ENCODE measurements at places on chromosomes 11 and 22.

DNA sequence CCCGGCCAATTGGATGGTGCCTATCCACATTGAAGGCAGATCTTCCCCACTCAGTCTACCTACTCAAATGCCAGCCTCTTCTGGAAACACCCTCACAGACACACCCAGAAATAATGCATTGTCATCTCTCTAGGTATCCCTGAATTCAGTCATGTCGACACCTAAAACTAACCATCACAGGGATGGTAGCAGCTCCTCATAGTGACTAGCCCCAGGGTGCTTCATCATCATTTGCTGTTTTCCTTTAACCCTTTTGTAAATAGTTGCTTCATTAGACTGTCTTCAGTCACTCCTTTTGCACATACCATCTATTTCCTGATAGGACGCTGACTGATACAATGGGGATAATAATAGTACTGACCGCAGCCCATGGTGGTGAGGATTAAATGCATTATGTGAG, 18.8 kb upstream of the AMOTL1 start:
- no peak for DNase-seq

DNA sequence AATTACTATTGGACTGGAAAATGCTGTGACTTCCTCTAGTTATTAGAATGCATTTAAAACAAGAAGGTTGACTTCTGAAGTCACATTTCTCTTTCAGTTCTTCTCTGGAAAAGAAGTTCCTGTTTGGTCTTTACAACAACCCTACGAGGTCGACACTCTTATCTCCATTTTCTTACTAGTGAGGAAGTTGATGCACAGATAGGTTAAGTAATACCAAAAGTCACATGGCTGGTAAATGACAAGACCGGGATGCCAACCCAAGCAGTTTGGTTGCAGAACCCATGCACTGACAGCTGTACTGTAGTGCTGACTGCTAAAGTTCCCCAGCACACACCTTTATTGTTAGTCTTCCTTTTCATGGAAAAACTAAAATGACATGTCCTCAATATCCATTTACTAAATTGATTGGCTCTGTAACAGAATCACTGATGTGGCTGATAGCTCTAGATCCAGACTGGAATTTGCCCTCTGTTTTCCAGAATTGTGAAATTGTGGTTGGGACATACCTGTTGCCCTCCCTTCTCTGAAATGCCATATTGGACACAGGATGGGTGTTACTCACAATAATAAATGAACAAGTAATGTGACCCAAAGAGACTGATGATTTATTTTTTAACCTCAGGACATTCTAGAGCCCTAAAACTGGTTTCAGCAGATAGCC, 9.4 kb upstream of the TECTA start:
- peak; percentile 83 for DNase-seq

- no peak for DNase-seq
Measured at GRCh38 chr11:6557761-6558674, 45.4 kb downstream of the RRP8 start.

- no peak for DNase-seq
Measured at GRCh38 chr11:15123849-15124248, 9.1 kb downstream of the INSC start.

GRCh38 chr22:48885919-48886305, 941.8 kb downstream of the BRD1 start:
- DNase-seq, result no peak

DNA sequence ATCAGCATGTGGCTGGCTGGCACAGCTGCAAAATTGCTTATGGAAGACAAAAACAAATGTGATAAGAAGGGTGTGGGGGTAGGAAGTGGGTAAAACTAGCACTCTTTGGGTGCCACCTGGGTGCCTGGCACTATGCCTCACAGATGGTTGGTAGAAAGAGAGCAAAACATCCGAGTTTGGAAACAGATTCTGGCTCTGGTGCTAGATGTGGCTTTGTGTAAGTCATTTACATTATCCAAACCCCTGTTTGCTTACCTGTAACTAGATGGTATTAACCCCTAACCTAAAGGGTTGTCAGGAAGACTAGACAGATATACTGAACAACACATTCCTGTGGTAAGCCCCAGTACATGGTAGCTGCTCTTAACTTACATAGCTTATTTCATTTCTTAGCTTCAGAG, 905.6 kb downstream of the DLG2 start:
- no peak for DNase-seq

DNA sequence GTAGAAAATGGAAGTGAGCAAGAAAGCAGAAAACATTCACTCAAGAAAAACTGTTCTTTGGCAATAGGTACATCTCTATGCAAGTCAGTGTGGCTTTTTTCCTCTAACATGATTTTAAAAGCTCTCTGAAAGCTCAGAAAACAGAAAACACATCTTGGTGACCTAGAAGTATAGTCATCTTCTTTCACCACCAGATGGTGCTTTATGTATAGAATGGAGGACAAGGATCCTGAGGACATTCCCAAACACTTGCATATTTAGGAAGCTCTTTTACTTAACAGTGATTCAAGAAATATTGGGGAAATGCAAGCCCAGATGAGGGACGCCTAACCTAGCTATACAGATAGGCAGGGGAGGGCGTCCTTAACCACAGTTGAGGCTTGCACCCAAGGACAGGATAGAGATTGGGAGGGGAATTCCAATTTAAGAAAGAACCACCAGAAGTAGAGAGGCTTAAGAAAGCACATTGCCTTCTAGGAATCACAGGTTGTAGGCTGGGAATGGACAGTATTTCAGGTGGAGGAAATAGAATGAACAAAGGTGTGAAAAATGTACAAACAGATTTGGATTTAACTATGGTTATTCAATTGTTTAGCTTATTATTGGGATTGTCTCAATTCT, 13.8 kb upstream of the CCDC81 start:
- no peak for DNase-seq

DNA sequence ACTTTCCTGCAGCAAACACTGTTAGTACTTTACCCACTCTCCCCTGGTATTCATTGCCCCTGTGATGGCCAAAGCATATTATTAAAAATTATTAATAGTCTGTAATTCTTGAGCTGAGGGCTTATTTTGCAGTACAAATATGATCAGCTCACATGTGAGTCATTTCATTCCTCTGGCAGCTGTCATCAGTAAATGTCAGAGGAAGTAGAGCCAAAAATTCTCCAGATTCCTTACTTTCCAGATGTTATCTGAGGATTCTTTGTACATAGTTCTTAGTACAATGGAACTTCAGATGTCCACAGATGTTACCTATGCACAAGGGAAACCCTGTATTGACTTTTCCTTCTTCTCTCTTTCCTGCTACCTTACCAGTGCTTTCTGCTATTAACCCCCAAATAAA, 12.5 kb downstream of the OR5B3 start:
- no peak for DNase-seq

GRCh38 chr11:62372871-62373270, 35.6 kb downstream of the ASRGL1 start:
- no peak for DNase-seq

DNA sequence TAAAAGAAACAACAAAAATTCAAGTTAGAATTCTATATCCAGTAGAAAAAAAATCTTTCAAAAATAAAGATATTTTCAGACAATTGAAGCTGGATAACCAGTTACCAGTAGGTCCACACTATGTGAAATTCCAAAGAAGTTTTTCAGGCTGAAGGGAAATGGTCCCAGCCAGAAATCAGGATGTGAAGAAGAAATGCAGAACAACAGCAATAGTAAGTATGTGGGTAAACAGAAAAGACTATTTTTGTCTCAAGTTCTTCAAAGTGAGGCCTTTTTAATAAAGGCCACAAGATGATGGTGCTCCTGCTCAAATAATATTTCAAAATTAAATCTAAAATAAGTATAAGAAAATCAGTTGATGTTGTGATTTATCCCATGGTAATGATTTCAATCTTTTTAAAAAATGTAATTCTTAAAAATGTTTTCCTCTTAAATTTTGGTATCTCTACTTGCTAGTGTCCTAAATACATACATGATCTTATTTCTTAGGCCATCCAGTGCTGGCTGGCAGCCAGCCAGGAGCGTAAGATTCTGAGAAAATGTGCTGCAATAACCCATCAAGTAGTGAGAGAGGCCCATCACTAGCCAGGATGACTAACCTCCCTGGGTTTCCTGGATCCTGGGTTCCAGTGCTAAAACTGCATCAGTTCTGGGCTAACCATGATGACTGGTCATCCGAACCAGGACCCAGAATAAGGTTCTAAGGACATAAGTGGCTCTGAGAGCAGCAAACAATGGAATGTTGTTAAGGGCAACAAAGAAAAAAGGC, 15.6 kb upstream of the UCP3 start:
- DNase-seq, result no peak

GRCh38 chr22:47624252-47625012, 862.0 kb downstream of the TBC1D22A start:
- DNase-seq, result no peak

- DNase-seq, result no peak
Measured at GRCh38 chr11:24734742-24735237, 237.9 kb downstream of the LUZP2 start.

DNA sequence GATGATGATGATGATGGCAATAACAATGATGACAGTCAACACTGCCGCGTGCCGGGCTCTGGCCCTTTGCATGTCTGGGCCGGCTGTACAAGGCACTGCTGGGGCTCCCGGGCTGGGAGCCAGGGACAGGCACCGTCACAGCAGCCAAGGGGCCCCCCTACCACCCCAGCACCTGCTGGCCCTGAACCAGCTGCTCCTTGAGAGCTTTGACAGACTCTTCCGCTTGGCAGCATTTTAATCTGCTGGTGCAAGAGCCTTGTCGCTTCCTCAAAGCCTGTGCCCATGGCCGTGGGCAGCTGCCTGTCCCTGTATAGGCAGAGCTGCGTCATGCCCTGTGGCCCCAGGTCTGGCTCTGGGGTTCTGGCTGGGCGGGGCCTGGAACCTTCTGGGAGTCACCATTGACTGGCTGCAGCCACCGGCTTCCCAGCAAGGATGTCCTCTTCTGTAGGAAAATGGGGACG, 12.9 kb upstream of the MUC6 start:
- peak; percentile 46 for DNase-seq

DNA sequence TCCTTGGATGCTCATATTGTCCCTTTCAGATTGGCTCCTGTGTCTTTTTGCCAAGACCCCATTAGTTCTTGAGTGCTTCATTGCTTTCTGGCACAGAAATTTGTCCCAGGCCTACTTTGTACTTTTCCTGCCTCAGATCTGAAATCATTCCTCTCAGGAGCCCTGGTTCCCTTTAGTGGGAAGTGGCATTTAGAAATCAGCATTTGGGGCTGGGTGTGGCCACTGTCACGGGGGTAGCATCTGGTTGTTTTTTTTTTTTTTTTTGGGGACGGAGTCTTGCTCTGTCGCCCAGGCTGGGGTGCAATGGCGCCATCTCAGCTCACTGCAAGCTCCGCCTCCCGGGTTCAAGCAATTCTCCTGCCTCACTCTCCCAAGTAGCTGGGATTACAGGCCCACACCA, 18.2 kb downstream of the PPFIA1 start:
- DNase-seq, result no peak

DNA sequence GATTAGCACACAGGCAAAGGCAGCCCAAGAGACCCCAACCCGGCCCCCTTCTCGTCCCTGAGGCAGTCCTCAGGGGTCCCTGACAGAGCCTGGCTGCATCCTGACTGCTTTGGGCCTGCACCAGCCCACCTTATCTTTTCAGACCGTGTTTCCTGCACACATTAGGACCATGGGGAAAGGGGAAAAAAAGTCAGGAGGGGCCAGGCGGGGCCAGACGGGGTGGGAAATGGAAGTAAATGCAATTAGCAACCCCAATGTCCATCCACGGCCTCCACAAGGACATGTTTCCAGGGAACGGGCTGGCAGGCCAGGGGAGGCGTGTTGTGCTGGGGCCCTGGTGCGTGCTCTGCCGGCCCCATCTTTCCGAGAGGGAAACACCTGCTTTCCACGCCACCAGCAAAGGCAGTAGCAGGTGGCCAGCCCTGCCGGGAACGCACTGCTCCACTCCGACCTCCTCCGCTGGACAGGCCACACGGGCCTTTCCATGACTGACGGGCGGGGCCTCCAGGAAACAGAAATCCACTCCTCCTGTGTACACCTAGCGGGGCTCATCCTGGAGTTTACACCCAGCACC, 7.4 kb downstream of the EHD1 start:
- no peak for DNase-seq

- DNase-seq, result peak; percentile 51
Measured at GRCh38 chr22:17867160-17867785, 93.0 kb upstream of the BID start.

DNA sequence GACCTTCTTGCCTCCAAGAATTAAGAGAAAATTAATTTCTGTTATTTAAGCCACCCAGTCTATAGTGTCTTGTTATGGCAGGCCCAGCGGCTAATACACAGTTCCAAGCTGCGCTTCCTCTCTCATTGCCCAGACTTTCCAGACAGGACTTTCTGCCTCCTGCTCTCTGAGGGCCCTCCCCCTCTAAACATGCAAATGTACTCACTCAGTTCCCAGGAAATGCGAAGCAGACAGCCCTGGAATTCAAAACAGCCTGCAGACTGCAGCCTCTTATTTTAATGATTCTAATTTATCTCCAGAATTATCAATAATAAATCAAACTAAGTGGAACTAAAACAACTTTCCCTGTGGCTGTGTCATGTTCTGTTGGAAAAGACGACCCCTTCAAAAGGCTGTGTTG, 115.5 kb upstream of the ISX start:
- no peak for DNase-seq

DNA sequence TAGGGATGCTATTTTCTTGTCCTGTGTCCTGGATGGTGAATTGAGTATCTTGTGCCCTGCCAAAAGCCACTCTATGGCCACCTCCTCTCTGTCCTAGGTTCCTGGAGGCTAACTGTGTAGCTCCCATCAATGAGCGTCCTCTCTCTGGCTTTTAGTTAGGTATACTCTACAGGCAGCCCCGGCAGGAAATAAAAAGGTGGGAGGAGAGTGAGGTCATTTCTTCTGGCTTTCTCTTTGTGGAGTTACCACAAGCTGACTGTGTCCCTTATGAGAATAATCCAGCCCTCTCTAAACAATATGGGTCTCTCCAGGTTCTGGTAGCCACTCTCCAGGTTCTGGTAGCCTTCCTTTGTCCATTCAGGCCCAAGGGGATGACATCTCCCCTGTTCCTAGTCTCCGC, 11.7 kb upstream of the ASPHD2 start:
- no peak for DNase-seq

GRCh38 chr22:44406341-44407170, 91.5 kb downstream of the RTL6 start:
- DNase-seq, result no peak

- no peak for DNase-seq
Measured at GRCh38 chr11:96393753-96394348, 4.0 kb downstream of the JRKL start.

DNA sequence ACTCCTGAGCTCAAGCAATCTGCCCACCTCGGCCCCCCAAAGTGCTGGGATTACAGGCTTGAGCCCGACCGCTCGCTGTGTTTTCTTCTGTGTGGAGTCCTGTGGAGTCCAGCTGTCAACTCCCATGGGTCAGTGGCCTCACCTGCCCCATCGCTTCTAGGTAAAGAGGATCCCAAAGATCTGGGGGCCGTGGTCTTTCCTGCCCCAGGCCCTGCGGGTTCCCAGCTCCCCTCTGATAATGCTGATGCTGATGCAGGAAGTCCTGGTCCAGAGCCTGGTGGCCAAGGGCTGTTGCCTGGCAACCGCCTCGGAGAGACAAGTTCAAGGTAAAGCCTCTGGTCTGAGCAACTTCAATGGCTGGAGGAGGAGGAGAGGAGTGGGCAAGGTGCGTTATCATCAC, 9.6 kb downstream of the SSTR3 start:
- DNase-seq, result no peak

Data from HL-60 (cell line).